ENCODE measurements at places on chromosomes 5 and 9.

- DNase-seq = no peak
These were observed 43.6 kb upstream of the SLC30A5 start for GRCh38 chr5:69050214-69050613.

DNA sequence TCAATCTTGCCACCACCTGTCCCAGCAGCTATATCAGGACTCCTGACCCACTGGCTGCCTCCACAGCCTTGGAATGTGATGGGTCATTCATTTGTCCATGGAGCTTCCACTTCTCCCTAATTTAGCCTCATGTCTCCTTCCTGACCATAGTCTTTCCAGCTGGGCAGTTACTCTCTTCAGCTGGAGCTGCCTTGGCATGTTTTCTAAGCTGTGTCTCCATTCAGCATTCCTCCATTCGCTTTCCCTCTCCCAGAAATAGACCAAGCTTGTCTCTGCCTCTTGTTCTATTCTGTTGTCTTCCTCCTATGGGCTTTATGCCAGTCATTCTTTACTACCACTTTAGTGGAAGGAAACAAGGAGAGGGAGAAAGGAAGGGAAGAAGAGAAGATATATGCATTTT lies 5.3 kb upstream of the CTXN3 start:
- DNase-seq = no peak

- no peak for DNase-seq
These were observed 19.9 kb downstream of the POU5F2 start for GRCh38 chr5:93721511-93721910.

GRCh38 chr5:1733369-1733768 lies 66.3 kb downstream of the MRPL36 start:
- no peak for DNase-seq

GRCh38 chr5:180287404-180287803 lies 4.5 kb downstream of the MAPK9 start:
- DNase-seq = no peak

- no peak for DNase-seq
These were observed 167.3 kb downstream of the TRPM3 start for GRCh38 chr9:70954126-70954525.

- no peak for DNase-seq
These were observed 49.2 kb upstream of the PPP1R2B start for GRCh38 chr5:156800929-156801328.

GRCh38 chr5:1368756-1369155 lies 23.9 kb upstream of the CLPTM1L start:
- no peak for DNase-seq

DNA sequence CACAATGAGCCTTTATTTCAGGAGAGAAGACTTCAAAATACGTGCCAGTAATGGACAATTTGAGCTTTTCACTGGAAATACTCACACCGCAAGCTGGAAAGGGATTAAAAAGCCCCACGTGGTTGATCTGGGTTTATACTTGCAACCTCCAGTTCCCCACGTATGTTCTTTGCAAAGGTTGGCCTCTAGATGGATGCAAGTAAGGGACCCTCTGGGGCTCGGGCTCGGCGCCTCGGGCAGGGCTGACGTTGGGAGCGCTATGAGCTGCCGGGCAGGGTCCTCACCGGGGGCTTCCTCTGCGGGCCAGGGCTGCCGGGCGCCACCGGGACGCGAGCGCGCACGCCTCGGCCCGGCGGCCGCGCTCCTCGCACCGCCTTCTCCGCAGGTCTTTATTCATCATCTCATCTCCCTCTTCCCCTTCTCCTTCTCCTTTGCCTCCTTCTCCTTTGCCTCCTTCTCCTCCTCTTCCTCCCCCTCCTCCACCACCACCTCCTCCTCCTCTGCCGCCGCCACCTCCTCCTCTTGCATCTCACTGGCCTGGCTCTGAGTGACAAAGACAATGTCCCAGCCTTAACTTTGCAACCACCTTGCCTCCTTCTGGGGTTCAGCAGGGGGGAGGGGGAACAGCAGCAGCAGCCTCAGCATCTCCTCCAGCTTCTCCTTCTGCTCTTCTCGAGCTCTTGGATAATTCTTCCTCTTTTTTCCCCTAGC lies 701 bp upstream of the ZNF462 start:
- peak; percentile 13 for DNase-seq

- DNase-seq = no peak
These were observed 107.2 kb upstream of the RAD23B start for GRCh38 chr9:107175816-107176435.

GRCh38 chr9:2297771-2298170 lies 282.6 kb downstream of the SMARCA2 start:
- DNase-seq = no peak

DNA sequence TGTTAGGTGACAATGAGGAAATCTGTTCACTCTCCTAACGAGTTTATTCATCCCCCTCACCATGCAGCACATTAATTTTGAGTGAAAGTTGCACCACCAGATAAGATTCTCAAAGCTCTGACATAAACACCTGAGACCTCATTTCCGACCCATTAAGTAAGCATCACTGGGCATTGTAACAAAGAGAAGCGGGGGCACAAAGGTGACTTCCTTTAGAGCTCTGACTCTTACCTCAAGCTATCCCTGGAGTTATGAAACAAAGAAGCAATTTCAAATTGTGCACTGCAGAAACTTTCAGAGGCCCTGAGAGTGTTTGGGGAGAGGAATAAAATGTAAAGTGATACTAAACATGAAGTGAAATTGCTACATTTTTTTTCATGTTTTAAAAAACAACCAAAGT lies 29.5 kb downstream of the C5orf15 start:
- no peak for DNase-seq

GRCh38 chr9:105921057-105921726 lies 226.9 kb downstream of the TMEM38B start:
- DNase-seq = no peak

DNA sequence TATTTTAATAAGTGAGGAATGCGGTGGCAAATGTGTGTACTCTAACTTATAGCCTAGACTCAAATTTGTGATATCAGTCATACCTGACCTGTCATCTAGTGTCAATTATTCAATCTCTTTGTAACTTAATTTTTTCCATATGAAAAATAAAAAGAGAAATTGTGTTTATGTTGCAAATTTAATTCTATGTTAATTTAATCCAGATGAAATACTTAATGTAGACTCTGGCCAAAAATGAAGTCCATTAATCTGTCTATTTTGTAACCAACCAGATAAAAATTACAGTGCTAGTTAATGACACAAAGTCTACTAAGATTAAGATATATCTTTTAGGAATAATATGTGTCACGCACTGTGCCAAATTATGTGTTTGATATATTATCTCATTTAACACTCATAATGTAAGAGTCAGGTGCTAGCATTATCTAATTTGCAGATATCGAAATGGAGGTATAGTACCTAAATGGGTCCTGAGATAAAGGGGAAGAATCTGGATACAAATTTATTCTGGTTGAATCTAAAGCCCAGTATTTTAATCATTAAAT lies 712.1 kb downstream of the KCTD16 start:
- no peak for DNase-seq

All from DND-41 (cell line).